Activated T-helper 2 cell treated with anti-CD3 and anti-CD28 coated beads, Interferon-gamma antibody, Interleukin-2, Interleukin-4, amounts not matched to agents 10 μg/mL and 5 μg/mL and 100 μg/mL, durations not matched to agents 14 hours and 24 hours and 36 hours (primary cell): ENCODE measurements at places on chromosomes 11 and 22. TPM values are rescaled to one million over a fixed set of nuclear protein-coding genes. Genes with fewer than 3 reads are reported as not detected.
A peak's percentile ranks its signal among the peaks of the same experiment; 100 is the strongest.

Gene CDCA5
- 82.0 and 86.8 TPM in 2 replicates for total RNA-seq

DNA sequence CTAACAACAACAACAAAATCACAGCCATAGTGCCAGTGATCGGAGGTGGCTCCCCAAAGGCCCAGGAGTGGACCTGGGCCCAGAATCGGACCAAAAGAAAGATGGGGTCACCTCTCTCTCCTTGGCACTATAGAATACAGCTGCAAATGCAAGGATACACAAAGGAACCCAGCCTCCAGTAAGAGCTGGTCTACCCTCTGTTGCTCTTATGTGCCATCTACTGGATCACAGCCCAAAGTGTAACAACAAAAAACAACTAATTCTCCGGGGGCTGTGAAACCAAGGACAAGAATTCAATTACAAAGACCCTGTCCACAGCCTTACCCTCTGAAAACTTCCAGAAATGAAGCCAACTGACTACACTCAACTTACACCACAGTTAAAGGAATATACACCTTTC is 21.6 kb downstream of the OR8G5 start:
- DNase-seq, result no peak
- H3K4me3 ChIP-seq, result no peak overlapping the region
- H3K27ac ChIP-seq, result no peak overlapping the region
- peaks cover 28% of the 10 kb centered on the region for H3K27me3 ChIP-seq
- no peaks in the 10 kb centered on the region for H3K36me3 ChIP-seq

GRCh38 chr11:3840004-3840869 is 522 bp downstream of the RHOG start:
- peaks cover 42% of the 10 kb centered on the region for H3K36me3 ChIP-seq
- no peaks in the 10 kb centered on the region for H3K27me3 ChIP-seq
- H3K27ac ChIP-seq, result peak overlapping the region; percentile 85
- peak overlapping the region; percentile 98 for H3K4me3 ChIP-seq

DNA sequence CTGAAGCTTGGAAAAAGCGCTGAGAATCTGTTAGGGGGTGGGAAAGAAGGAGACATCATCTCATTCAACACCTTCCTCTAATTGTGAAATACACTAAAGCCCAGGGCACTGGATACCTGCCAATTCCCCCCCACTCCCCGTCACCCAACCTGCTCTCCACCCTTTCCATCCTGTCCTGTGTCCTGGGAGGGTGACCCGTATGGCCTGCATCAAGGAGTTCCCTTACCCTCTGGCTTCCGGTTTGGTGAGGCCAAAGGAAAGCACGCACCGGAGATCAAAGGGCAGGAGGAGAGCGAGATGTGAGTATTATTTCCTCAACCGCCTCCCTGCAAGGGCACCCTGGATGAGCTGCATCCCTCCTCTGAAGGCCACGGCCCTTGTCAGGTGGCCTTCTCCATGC is 65.0 kb upstream of the PTPRJ start:
- H3K4me1 ChIP-seq, result peaks cover 29% of the 10 kb centered on the region
- no peaks in the 10 kb centered on the region for H3K27me3 ChIP-seq
- no peak overlapping the region for H3K4me3 ChIP-seq
- no peak overlapping the region for H3K27ac ChIP-seq
- H3K36me3 ChIP-seq, result no peaks in the 10 kb centered on the region
- DNase-seq, result no peak

Gene ELFN2
- total RNA-seq, result 0.11 TPM in 2 replicates

- no peak overlapping the region for H3K4me3 ChIP-seq
- H3K27ac ChIP-seq, result no peak overlapping the region
- no peaks in the 10 kb centered on the region for H3K4me1 ChIP-seq
- no peaks in the 10 kb centered on the region for H3K36me3 ChIP-seq
Measured at GRCh38 chr22:26888887-26889286, 231.5 kb downstream of the MIAT start.

GRCh38 chr11:86064220-86064803 is 4.6 kb downstream of the PICALM start:
- no peaks in the 10 kb centered on the region for H3K27me3 ChIP-seq
- H3K27ac ChIP-seq, result peak overlapping the region; percentile 79
- DNase-seq, result no peak

- no peaks in the 10 kb centered on the region for H3K27me3 ChIP-seq
- no peak overlapping the region for H3K27ac ChIP-seq
- no peak overlapping the region for H3K4me3 ChIP-seq
- DNase-seq, result no peak
- H3K36me3 ChIP-seq, result no peaks in the 10 kb centered on the region
Measured at GRCh38 chr22:34055525-34056200, 135.4 kb upstream of the LARGE1 start.

Gene SMCO4
- 40.8 and 41.5 TPM in 2 replicates for total RNA-seq
